ENCODE measurements at places on chromosomes 1 and 21.

DNA sequence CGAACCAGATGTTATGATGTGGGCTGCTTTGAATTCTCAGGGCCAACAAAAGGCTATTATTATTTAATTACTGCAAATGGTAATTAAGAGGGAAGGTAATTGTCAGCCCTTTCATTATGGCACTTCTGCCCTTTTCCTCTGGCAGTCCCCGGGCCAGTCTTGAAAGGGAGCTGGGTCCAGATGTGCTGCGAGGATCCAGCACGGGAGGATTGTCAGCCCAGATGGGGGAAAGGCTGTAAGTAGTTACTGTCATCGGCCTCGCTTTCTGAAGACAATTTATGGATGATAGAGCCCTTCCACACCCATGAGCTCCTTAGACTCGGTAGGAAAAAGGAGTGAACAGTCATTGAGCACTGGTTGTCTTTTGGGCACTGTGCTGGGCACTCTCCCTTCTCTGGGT, 8.7 kb upstream of the ZNF362 start:
- no peak for DNase-seq

DNA sequence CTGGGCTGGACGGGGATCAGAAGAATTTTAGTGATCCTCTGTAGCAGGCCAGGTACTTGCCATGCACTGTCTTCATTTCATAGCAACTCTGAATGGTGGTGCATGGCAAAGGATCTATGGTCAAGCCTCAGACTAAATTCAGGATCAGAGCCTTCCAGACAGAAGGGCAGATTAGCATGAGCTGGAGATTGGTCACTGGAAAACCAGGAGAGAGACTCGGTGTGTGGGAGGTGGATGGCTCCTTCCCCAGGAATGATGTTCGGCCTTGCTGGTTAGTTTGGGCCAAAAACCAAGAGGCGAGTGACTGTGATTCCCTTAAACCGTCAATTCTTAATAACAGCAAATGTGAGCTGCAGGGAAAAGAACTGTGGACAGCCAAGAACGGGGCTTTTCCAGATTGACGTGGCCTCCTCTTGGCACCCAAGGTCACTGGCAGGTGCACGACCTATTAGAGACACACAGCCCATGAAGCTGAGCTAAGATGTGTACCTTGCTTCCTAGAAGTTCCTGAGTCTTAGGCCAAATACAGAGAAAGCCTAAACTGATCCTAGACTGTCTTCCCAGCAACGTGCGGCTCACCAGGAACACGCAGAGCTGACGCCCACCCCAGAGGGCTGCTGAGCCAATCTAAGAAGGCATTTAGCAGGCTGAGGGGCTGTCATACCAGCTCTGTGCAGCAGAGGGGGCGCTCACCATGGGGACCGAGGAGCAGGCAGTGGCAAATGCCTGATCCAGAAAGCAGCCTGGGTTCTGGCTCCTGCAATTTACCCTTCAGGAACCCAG, 18.5 kb downstream of the ALDH4A1 start:
- DNase-seq, result peak; percentile 52

DNA sequence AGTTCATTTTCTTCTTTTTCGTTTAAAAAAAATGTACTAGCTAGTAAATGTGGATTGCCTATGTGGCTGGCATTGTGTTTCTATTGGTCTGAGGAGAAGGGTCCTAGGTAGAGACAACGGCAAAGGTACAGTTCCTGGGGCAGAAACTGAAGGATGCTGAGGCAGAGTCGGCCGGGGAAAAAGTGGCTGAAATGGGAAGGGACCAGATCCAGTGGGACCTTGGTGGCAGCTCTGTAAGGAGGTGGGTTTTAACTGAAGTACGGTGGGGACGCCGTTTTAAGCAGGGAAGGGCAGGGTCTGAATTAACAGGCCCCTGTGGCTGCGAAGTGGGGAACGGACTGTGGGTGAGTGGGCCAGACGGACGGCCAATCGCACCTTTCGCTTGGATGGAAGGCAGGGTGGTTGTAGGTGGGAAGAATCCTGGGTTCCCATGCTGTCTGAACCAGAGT, 420 bp upstream of the VPS13D start:
- no peak for DNase-seq

GRCh38 chr1:85121744-85122143, 73.4 kb upstream of the MCOLN3 start:
- DNase-seq, result no peak

DNA sequence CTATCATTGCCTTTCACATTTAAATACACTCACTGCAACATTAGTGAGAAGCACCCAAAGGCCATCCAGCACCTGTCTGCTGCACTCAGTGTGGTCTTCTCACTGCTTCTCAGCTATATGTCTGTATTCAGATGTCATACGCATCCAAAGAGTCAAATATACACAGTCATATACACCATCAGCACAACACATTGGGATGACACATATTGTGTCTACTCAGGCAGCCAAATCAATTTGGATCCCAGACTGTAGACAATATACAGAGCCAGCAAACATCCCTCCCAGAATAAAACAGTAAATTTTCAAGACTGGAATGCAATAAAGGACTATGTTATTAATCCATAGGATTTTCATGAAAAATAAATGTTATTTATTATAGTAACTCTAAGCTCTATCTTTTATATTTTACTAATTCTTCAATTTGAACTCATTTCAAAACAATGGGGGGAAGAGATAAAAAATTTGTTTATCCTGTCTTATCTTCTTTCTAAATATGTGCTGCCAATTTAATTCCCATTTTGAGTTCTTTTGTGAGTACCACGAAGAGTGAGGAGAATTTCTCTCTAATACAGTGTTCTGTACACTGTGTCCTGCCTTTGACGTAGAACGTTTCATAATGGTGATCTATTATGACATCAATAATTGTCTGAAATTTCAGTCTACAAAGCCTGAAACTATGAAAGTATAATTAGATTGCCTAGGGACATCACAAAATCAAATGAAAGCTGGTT, 602.2 kb upstream of the CXADR start:
- DNase-seq, result no peak

DNA sequence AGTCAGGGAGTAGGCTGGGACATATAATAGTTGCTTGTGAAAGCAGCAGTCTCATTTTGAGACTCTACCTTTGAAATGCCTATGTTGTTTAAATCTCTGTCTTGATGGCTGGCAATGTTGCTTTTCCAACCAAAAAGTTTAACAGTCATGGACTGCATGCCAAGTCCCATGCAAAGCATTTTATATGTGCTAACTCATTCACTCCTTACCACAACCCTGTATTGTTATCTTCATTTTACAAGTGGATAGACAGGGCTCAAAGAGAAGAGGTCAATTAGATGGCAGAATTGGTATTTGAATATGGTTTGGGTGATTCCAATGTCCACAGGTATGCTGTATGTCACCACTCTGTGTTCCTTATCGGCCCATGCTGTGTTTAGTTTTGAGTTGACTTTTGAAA, 331.4 kb upstream of the USP24 start:
- DNase-seq, result no peak

DNA sequence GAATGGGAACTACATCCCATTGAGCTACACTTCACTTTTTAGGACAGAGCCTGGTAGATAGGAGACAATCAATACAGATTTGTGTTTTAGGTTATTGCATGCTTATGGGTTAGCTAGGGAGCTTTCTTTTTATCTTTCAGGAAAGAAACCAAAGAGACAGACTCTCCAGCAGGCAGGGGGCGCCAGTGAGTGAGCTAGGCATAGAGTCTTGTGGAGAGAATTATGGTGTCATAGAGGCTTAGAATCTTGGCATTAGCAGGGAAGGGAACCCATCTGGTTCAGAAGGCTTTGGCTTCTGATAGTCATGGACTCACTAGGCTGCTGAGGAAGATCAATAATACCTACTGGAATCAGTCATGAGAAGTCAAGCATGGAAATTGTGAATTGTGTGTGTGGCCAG, at the start of gene SMCP:
Gene SMCP, plus strand, starts transcription at position 281 of the 400 bp plus-strand sequence. CDS start 6,101 bp downstream, outside the sequence.
- DNase-seq, result no peak

DNA sequence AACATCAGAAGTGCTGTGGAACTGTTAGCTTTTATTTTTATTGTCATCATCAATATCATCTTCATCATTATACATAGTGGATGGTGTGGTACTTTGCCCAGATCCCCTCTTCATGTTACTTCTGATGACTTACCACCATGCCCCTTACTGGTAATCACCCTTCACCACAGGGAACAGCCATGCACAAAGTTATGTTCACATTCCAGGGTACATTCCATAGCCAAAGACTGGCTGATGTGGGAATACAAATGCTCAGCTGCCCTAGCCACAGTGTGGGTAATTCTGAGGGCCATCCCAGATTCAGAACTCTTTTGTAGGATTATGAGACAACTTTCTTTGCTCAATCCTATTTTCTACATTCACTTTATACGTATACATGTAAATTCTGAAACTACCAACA, 691.3 kb upstream of the CXADR start:
- DNase-seq, result no peak

DNA sequence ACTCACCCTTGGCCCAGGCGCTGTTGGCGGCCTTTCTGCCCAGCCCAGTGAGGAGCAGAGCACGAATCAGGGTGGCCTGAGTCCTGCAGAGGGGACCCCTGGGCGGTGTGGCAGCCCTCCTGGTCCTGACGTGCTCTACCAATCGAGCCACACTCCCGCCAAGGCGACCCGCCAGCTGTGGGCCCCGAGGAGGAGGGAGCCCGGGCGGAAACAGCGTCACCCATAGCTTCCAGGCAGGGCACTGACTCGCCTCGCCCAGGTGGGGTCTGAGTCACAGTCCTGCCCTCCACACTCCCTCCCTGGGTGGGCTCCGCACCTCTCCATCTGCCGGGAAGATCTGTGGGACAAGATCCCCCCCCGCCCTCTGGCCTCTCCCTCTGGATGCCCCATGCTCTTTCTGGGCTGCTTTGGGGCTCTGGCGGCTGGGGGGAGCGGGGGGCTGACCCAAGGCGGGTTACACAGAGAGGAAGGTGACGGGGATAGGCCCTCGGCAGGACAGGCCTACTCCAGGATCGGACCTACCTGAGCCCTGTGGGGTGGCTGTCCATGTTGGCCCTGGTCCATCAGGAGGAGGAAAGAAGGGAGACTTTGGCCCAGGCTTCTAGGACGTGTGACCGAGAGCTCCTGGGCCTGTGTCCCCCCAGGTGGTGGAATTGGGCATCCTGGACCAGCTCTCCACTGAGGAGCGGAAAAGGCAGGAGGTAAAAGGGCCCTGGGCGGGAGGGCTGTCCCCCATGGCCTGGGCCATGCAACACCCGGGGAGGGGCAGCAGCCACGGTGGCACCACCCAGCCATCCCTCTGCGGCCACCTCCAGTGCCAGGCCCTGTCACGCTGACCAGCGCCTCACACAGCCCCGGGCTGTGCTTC, 14.0 kb downstream of the ARHGEF16 start:
- DNase-seq, result no peak

- DNase-seq, result no peak
Measured at GRCh38 chr21:46457801-46458314, 833 bp upstream of the DIP2A start.

DNA sequence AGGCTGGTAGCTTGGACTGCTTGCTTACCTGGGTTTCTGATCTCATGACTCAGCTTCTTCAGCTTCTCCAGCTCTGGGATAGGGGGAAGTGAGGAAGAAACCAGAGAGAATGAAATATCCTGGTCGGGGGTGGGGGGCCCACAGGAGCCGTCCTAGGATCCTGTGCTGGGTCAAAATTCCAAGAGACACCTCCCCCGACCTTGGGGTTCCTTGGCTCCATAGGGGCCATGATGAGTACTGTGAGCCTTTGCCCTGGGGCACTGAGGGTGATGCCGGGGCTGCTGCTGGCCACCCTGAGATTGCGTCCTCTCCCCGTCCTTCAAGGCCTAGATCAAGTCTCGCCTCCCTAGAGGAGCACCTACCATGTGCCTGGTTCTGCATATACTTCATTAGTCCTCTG, 40.0 kb downstream of the MYOM3 start:
- DNase-seq, result no peak

DNA sequence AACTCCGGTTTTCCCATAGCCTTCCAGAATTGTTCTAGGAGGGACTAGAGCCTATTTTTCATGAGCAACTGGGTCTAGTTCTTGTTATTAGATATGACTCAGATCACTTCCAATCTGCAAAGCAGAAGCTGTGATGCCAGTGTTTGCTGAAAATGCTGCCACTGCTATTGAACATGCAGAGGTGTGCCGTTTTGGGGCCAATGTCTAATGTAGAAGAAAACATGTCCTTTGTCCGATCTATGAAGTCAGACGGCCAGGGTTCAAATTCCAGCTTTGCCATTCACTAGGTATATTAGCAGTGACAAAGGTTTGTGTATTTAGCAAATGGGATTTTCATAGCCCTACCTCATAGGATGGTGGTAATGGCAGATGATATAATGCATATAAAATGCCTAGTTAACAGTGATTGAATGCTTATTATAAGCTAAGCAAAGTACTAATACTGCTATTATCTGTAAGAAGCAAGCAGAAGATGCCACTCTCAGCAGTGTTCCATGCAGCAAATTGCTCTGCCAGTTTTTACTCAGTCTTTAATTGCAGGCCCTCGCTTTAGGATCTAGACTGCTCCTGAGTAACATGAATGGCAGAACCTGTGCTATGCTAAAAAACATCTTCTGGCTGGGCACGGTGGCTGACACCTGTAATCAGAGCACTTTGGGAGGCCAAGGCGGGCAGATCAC, 40.1 kb upstream of the CXADR start:
- DNase-seq, result no peak

- peak; percentile 24 for DNase-seq
Measured at GRCh38 chr1:78114034-78114956, 68.5 kb downstream of the GIPC2 start.

GRCh38 chr1:154467434-154468102, 34.5 kb upstream of the TDRD10 start:
- DNase-seq, result no peak

DNA sequence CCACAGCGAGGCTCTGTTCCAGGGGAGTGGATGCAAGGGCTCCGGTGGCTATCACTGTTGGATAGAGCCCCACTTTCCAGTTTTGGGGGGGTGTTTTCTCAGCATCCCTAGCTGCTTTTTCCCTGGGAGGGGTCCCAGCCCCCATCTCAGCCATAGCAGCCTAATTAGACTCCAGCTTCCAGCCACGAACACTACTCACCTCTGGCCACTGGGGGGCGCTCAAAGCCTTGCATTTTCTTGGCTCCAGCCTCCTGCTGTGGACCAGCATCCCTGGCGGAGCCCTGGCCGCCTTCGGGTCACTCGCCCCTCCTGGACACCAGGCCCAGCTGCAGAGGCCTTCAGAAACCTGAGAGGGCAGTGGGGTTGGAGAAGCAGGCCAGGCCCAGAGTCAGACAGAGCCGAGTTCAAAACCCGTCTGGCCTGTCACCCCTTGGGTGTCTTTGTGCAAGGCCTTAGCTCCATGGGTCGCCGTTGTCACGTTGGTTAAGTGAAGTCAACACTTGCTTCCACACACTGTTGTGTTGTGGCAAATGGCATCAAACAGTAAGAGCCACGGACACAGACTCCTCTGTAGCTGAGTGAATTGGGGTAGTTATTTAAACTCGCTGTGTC, 93.5 kb upstream of the ACTL8 start:
- DNase-seq, result no peak
